ENCODE measurements at places on chromosomes 2 and 18. TPM values are rescaled to one million over a fixed set of nuclear protein-coding genes. Genes with fewer than 3 reads are reported as not detected.

Gene ERICH2
- polyA plus RNA-seq, result not detected

Gene CRYBA2
- not detected for polyA plus RNA-seq

Gene PLA2R1
- 36.7 TPM for polyA plus RNA-seq

Gene HTR2B
- polyA plus RNA-seq, result 13.6 TPM

Gene MAP3K2
- polyA plus RNA-seq, result 27.1 TPM

Gene CTAGE1
- 0.05 TPM for polyA plus RNA-seq

Gene CDK15
- 1.0 TPM for polyA plus RNA-seq

Gene RESP18
- polyA plus RNA-seq, result not detected

Gene TEKT4
- polyA plus RNA-seq, result 0.24 TPM

Gene ABCG5
- polyA plus RNA-seq, result 0.56 TPM

Gene INO80C
- 16.4 TPM for polyA plus RNA-seq

Gene AOX1
- polyA plus RNA-seq, result 17.1 TPM

Gene GPR35
- 1.5 TPM for polyA plus RNA-seq

Gene SULT1C2
- 70.7 TPM for polyA plus RNA-seq

Gene SIX3
- not detected for polyA plus RNA-seq

Gene DNAJC5G
- 1.7 TPM for polyA plus RNA-seq

Gene CHRND
- 0.52 TPM for polyA plus RNA-seq

Gene SLC19A3
- polyA plus RNA-seq, result 11.0 TPM

Gene IL1B
- polyA plus RNA-seq, result 19.0 TPM

Gene GTF2A1L
- polyA plus RNA-seq, result not detected
